Mammary epithelial cell (primary cell): ENCODE measurements at places on chromosomes 11 and 22. TPM values are rescaled to one million over a fixed set of nuclear protein-coding genes. Genes with fewer than 3 reads are reported as not detected.
A peak's percentile ranks its signal among the peaks of the same experiment; 100 is the strongest.

GRCh38 chr11:47366020-47366490, 12.3 kb downstream of the SPI1 start:
- no peak for DNase-seq

DNA sequence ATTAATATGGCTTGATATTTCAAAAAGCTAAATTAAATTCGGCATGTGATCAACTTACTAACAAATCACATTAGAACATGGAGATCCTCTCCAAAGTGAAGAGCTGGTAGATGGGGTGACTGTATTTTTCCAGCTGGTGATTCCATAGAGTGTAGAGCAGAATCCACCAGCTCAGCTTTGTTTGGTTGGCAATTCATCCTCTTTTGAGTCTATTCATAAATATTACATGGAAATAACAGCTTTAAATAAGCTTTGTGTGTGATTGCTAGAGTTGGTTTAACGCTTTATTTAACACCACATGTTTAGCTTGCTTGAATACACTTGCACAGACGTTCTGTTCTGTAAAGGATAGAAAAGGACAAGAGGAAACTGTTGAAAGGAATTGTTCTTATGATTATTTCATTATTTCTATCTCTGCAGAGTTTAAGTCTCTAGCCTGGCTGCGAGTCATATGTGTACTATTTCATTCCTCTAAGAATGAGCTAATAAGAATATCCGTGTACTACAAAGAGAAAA, 738.3 kb upstream of the KIRREL3 start:
- DNase-seq: no peak

DNA sequence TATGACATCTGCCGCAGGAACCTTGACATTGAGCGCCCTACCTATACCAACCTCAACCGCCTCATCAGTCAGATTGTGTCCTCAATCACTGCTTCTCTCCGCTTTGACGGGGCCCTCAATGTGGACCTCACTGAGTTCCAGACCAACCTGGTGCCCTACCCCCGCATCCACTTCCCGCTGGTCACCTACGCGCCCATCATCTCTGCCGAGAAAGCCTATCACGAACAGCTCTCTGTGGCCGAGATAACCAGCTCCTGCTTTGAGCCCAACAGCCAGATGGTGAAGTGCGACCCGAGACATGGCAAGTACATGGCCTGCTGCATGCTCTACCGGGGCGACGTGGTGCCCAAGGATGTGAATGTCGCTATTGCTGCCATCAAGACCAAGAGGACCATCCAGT, 16.0 kb downstream of the TUBA8 start:
- no peak for DNase-seq

DNA sequence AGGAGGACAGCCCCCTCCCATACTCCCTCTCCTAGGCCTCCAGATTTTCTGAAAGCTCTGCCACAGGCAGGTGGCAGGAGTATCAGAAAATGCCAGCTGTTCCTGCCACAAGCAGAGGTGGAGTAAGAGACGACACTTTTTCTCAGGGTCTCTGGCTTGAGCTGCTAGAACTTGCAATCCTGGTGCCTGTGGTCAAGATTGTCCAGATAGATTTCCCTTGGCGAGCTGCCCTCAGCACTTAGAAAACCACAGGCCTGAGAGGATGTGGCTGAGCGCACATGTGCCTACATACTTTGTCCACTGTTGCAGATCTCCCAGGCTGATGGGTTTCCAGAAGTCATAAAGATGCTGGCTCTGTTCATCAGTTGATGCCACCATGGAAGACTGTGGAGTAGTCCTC, 65.7 kb upstream of the NAV2 start:
- peak; percentile 54 for DNase-seq

DNA sequence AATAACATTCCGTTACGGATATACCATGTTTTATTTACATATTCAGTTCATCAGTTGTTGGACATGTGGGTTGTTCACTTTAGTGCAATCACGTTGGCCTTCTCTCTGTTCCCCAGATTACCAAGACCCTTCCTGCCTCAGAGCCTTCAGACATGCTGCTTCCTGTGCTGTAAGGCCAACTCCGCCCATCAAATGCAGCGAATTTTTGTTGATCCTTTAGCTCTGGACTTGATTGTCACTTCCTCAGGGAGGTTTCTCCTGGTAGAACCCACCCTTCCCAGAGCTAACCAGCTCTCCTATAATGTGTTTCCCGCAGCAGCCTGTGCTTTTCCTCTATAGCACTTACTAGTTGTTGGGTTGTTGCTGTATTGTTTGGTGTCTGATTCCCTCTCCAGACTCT, 39.4 kb downstream of the SWAP70 start:
- no peak for DNase-seq

DNA sequence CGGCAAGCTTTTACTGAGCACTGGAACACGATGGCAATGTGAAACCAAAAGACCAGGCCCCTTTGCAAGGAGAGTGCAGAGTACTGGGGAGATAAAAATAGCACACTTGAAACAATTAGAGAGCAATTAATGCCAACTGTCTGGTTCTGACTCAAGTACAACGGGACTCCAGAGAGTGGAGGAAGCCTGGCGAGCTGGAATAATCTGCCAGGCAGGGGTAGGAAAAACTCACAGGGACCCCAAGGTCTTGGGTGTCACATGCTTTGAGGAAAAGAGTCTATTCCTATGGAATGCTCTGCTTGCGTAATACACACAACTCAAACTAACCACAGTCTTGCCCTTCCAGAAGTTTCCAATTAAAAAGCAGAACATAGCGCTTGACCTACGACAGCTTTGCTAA, 113.0 kb upstream of the CLMP start:
- DNase-seq: no peak

DNA sequence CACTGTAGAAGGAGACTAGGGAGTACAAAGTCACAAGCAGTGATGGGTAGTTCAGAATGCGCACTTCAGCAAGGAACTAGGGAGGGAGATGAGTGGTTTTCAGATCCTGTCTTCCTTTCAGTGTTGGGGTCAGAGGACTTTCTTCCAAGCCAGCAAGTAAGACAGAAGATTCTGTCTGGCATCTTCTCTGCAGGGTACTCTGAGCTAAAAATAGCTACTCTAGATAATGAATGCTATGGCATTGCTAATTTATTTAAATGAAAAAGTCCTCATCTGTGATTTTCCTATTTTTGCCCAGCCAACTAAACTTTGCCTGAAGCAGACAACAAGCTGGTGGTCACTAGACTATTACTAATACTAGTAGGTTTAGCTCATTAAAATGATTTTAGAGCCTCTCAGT, 18.3 kb upstream of the ARL14EP start:
- DNase-seq: no peak

GRCh38 chr11:17506942-17507341, 30.3 kb upstream of the ABCC8 start:
- no peak for DNase-seq

- DNase-seq: peak; percentile 14
These were observed 1309.7 kb downstream of the LRRC4C start for GRCh38 chr11:40149721-40150120.

GRCh38 chr11:8258784-8259183, 4.9 kb downstream of the LMO1 start:
- peak; percentile 30 for DNase-seq

- DNase-seq: peak; percentile 27
These were observed 1.0 kb upstream of the ZNF143 start for GRCh38 chr11:9459667-9460321.

DNA sequence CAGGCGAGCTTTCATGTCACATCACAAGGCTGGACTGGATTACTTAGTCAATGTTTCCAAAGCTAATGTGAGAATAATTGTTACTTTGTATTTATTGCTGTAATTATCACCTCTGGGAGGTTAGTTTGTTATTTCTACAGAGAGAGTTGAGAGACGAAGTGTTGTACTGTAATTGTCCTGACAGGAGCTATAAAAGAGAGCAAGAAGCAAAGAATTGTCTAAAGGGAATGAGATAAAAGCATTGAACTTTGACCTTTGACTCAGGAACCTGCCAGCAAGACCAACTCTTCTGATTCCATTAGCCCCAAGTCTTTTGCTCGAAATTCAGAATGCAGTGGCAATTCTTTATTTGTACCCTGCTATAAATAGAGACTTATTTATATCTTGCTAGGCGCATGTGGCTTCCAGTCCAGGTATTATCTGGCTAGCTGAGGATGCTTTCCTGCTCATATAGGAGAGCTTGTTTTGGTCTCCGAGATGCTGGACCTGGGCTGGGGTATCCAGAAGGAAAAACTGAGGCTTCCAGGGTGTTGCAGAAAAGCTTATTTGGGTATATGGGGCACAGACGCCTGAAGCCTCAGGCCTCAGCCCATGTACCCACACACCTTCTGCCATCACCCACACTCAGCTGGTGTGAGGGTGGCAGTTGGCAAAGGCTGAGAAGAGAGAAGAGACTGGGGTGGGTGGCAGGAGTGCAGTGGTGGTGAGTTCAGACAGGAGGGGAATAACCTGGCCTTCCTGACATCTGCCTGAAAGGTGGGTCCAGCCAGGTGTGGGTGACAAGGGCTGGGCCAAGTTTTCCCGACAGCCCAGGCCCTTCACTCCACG, 40.7 kb downstream of the SYT13 start:
- no peak for DNase-seq

GRCh38 chr22:42258126-42258525, 12.3 kb downstream of the TCF20 start:
- no peak for DNase-seq

GRCh38 chr11:127226380-127226779, 225.8 kb upstream of the KIRREL3 start:
- DNase-seq: no peak

- DNase-seq: peak; percentile 76
These were observed 8.7 kb upstream of the C1QTNF6 start for GRCh38 chr22:37196539-37197450.

- DNase-seq: no peak
These were observed 20.4 kb downstream of the MAFF start for GRCh38 chr22:38221908-38222796.

DNA sequence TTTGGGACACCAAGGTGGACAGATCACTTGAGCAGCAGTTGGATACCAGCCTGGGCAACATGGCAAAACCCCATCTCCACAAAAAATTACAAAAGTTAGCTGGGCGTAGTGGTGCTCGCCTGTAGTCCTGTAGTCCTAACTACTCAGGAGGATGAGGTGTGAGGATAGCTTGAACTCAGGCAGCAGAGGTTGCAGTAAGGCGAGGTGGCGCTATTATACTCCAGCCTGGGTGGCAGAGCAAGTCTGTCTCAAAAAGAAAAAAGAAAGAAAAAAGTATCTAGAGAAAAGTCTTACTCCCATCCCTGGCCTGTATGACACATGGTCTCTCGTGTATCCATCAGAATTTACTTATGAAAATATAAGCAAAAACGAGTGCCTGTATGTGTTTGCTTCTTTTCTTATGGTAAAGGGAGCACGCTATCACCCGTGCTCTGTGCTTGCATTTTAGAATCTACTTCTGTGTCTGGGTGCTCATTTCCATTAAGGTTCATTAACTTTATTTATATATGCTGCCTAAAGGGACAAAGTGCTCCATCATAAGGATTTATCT, 15.4 kb upstream of the CPT1A start:
- no peak for DNase-seq

DNA sequence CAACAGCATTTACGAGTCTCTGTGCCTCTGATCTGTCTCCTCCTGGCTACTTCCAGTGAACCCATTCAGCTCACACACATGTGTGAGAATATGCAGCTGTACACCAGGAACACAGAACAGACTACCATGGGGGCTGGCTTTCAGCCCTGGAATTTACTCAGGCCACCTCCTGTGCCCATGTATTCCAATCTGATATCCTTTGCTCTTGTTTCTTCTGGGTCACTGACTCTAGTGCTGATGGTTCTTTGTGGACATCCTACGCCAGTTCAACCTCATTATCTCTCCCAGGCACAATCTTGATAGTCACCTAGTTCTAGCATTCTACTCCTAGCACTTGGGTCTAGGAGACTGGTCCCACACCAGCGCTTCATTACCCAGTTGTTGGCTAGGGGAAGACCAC, 23.0 kb upstream of the ZC3H12C start:
- DNase-seq: no peak

- DNase-seq: peak; percentile 70
These were observed 179.2 kb upstream of the ZC3H12C start for GRCh38 chr11:109914038-109914437.

DNA sequence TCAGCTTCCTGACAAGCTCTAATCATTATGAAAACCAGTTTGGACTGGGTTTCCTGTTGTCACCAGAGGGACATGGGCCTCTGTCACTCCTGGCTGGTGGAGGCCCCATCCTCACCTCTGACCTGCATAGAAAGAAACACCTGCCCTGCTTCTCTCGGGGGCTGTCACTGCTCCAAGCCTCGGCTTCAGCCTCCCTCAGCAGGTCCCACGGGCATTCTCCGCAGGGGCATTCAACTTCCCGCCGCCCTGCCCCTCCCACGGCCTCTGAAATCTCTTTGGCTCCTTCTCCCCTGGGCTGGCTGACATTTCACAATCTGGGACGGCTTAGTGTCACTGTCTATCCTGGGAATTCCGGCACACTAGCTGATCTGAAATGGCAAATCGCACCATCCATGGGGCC, 257.9 kb downstream of the CTTN start:
- DNase-seq: no peak

- no peak for DNase-seq
These were observed 3.0 kb downstream of the CTNND1 start for GRCh38 chr11:57764566-57764965.

DNA sequence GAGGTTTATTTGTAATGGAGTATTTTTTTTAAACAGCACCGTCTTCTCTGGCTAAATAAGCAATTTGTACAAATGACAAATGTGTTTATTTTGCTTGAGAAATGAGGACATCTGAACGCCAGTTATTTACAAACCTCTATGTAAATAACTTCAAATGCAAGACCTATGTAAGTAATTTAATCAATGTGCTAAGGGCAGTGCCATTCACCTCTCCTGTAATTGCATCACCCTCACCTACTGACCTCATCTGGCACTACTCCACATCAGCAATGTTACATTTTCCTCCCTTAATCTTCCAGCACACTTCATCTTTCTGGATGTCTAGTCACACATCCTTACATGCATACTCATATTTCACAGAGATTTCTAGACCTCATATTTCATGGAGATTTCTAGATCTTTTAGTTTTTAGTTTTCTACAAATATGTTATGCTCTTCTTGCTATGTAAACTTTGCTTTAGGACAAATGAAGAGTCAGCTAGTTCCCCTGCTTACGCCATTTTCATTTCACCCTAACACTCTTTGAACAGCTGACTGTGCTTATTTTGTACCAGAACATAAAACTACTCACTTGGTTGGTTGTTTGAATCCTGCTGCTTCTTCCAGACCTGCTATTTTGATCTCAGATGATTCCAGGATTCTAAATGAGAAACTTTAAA, 238.6 kb downstream of the GRM5 start:
- DNase-seq: no peak

SCGB1C1 gene
- not detected for polyA plus RNA-seq

GLB1L2 gene
- polyA plus RNA-seq: 4.8 TPM

GSC2 gene
- polyA plus RNA-seq: not detected

INSC gene
- polyA plus RNA-seq: 0.63 TPM

CD6 gene
- not detected for polyA plus RNA-seq

CDON gene
- 1.6 TPM for polyA plus RNA-seq

SERPING1 gene
- polyA plus RNA-seq: 15.3 TPM

UPK3A gene
- polyA plus RNA-seq: not detected

OPCML gene
- polyA plus RNA-seq: 0.36 TPM

KCTD14 gene
- polyA plus RNA-seq: 23.2 TPM

PGA5 gene
- not detected for polyA plus RNA-seq

NCF4 gene
- polyA plus RNA-seq: 0.36 TPM

LDHAL6A gene
- polyA plus RNA-seq: not detected

CARD18 gene
- 3.4 TPM for polyA plus RNA-seq

ABCG4 gene
- polyA plus RNA-seq: 0.19 TPM

PPM1F gene
- polyA plus RNA-seq: 18.3 TPM

DBX1 gene
- polyA plus RNA-seq: not detected

TMEM121B gene
- polyA plus RNA-seq: 0.05 TPM

OR2AG2 gene
- polyA plus RNA-seq: 0.31 TPM

DSCAML1 gene
- 0.01 TPM for polyA plus RNA-seq
